CD4-positive, CD25-positive, alpha-beta regulatory T cell (primary cell): ENCODE measurements at places on chromosomes 3 and 15. TPM values are rescaled to one million over a fixed set of nuclear protein-coding genes. Genes with fewer than 3 reads are reported as not detected.

The TMEM44 gene
- 0.57 TPM for polyA plus RNA-seq

The PLA2G4E gene
- polyA plus RNA-seq = not detected

The CFAP44 gene
- polyA plus RNA-seq = 0.13 TPM

The DISP2 gene
- polyA plus RNA-seq = 0.10 TPM

The MSL2 gene
- 32.2 TPM for polyA plus RNA-seq

The VIPR1 gene
- polyA plus RNA-seq = 7.7 TPM

The ALPK3 gene
- polyA plus RNA-seq = not detected

The XCR1 gene
- polyA plus RNA-seq = not detected

The DNAJA4 gene
- 9.8 TPM for polyA plus RNA-seq

The PRKCI gene
- polyA plus RNA-seq = 18.6 TPM

The SPESP1 gene
- 1.4 TPM for polyA plus RNA-seq

The ZXDC gene
- polyA plus RNA-seq = 16.3 TPM

The GABRR3 gene
- polyA plus RNA-seq = not detected

The CCR1 gene
- polyA plus RNA-seq = 0.33 TPM
